ENCODE measurements at places on chromosomes 13 and 19. TPM values are rescaled to one million over a fixed set of nuclear protein-coding genes. Genes with fewer than 3 reads are reported as not detected.
A peak's percentile ranks its signal among the peaks of the same experiment; 100 is the strongest.

- no peaks in the 10 kb centered on the region for H3K27me3 ChIP-seq
- no peak overlapping the region for H3K27ac ChIP-seq
- no peaks in the 10 kb centered on the region for H3K36me3 ChIP-seq
- H3K4me1 ChIP-seq, result peaks cover 6% of the 10 kb centered on the region
- no peak overlapping the region for H3K4me3 ChIP-seq
Measured at GRCh38 chr13:26370553-26370952, 116.6 kb downstream of the CDK8 start.

DNA sequence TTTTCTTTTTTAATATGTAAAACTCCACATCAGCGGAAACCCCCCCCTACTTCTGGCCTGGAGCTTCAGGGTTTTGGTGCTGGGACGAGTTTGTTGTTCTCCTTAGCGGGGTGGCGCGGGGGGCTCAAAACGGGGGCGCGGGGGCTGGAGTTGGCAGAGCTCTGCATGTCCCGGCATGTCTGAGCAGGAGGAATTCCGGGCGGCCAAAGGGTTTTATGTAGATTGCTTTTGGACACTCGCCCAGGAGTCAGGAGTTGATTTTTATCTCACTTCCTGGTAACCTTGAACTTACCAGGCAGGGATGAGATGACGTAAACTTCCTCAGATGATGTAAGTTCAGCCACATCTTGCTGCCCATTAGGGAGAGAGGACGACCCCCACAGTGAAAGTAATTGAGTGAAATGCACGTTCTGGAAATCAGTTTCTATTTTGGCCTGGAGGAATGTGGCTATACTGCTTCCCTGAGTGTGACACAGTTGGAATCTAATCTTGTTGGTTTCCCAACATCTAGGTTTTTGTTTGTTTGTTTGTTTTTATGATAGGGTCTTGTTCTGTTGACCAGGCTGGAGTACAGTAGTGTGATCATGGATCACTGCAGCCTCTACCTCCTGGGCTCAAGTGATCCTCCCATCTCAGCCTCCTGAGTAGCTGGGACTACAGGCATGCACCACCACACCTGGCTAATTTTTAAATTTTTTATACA is 21.0 kb upstream of the GDF15 start:
- DNase-seq, result no peak
- no peak overlapping the region for H3K4me3 ChIP-seq
- no peaks in the 10 kb centered on the region for H3K4me1 ChIP-seq
- H3K36me3 ChIP-seq, result peaks cover 35% of the 10 kb centered on the region
- H3K27ac ChIP-seq, result no peak overlapping the region

GRCh38 chr13:113620036-113620796 is 35.7 kb downstream of the TFDP1 start:
- peaks cover 38% of the 10 kb centered on the region for H3K36me3 ChIP-seq
- no peaks in the 10 kb centered on the region for H3K4me1 ChIP-seq
- no peak overlapping the region for H3K27ac ChIP-seq

GRCh38 chr13:99863789-99864626 is 107.6 kb downstream of the ZIC5 start:
- H3K27ac ChIP-seq, result no peak overlapping the region
- no peaks in the 10 kb centered on the region for H3K36me3 ChIP-seq
- H3K27me3 ChIP-seq, result no peaks in the 10 kb centered on the region
- no peak overlapping the region for H3K4me3 ChIP-seq

DNA sequence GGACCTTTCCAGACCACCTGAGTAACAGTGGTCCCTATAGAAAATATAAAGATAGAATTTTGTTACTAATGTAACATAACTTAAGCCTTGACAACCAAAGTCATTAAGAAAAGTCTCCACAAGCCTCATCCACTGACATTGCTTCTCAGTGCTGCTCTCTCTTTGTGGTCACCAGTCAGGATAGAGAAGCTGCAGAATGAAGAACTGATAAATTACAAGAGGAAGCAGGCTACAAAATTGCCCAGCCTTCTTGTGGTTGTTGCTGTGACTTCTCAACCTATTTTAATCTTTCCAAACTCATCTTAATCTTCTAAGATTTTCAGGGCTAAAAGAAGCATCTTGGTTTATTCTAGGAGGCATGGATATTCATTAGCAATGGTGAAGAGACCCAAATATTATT is 343.8 kb downstream of the MZT1 start:
- H3K27ac ChIP-seq, result no peak overlapping the region
- DNase-seq, result no peak
- no peak overlapping the region for H3K4me3 ChIP-seq
- no peaks in the 10 kb centered on the region for H3K27me3 ChIP-seq
- H3K36me3 ChIP-seq, result no peaks in the 10 kb centered on the region

- no peaks in the 10 kb centered on the region for H3K4me1 ChIP-seq
- DNase-seq, result peak; percentile 67
- H3K4me3 ChIP-seq, result no peak overlapping the region
- H3K27ac ChIP-seq, result no peak overlapping the region
- H3K27me3 ChIP-seq, result peaks cover 11% of the 10 kb centered on the region
Measured at GRCh38 chr19:33134571-33135041, 2.7 kb downstream of the WDR88 start.

GRCh38 chr13:68190818-68191217 is 960.7 kb upstream of the PCDH9 start:
- no peak for DNase-seq
- no peaks in the 10 kb centered on the region for H3K4me1 ChIP-seq
- H3K27me3 ChIP-seq, result no peaks in the 10 kb centered on the region
- no peak overlapping the region for H3K27ac ChIP-seq
- no peaks in the 10 kb centered on the region for H3K36me3 ChIP-seq
- no peak overlapping the region for H3K4me3 ChIP-seq

- no peaks in the 10 kb centered on the region for H3K4me1 ChIP-seq
- no peaks in the 10 kb centered on the region for H3K36me3 ChIP-seq
- no peak overlapping the region for H3K4me3 ChIP-seq
- DNase-seq, result no peak
- H3K27ac ChIP-seq, result no peak overlapping the region
Measured at GRCh38 chr13:111468037-111468959, 147.9 kb downstream of the TEX29 start.

GRCh38 chr19:21587117-21587461 is 81.7 kb downstream of the ZNF429 start:
- H3K4me1 ChIP-seq, result no peaks in the 10 kb centered on the region
- peak overlapping the region; percentile 49 for H3K4me3 ChIP-seq
- H3K27ac ChIP-seq, result no peak overlapping the region
- no peak for DNase-seq
- no peaks in the 10 kb centered on the region for H3K36me3 ChIP-seq
- no peaks in the 10 kb centered on the region for H3K27me3 ChIP-seq

DNA sequence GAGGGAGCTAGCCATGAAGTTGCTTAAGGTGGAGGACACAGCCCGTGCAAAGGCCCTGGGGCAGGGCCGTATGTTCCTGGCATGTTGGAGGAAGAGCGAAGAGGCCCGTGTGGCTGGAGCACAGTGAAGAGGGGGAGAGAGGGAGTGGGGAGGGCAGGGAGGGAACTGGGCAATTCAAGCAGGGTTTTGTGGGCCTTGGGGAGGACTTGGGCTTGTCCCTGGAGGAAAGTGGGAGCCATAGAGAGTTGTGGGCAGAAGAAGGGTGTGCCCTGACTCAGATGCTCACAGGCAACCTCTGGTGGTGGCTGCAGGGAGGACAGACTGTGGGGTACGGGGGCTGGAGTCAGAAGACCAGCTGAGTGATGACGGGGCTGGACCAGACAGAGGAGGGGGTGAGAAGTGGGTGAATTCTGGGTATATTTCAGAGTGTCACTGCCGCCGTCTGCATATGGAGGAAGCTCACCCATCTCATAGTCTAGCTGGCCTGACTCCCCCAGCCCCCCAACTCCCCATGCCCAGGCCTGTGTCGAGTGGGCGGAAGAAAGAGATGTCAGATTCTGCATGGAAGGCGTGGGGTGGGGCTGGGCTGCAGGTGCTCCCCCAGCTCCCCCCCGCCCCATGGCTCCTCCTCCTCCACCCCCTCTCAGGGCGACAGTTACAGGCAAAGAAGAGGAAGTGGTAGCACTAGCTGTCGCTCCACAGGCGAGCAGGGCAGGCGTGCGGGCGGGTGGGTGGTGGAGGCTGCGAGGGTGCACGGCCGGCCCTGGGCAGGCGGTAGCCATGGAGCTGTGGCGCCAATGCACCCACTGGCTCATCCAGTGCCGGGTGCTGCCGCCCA is at the start of gene VAV1:
TSS of gene VAV1 (plus strand) at position 681 of the 838 bp plus-strand sequence. CDS start at position 781, 100 bp downstream.
- no peaks in the 10 kb centered on the region for H3K27me3 ChIP-seq
- peak; percentile 90 for DNase-seq
- peak within 1 kb of the TSS; percentile 77 for H3K4me3 ChIP-seq
- H3K4me1 ChIP-seq, result peaks cover 40% of the 10 kb centered on the region
- peaks cover 10% of the 10 kb centered on the region for H3K36me3 ChIP-seq

GRCh38 chr19:58394821-58395219 is 636 bp upstream of the RNF225 start:
- no peak overlapping the region for H3K4me3 ChIP-seq
- peaks cover 37% of the 10 kb centered on the region for H3K27me3 ChIP-seq
- peaks cover 36% of the 10 kb centered on the region for H3K36me3 ChIP-seq
- H3K4me1 ChIP-seq, result no peaks in the 10 kb centered on the region
- no peak for DNase-seq
- H3K27ac ChIP-seq, result no peak overlapping the region

DNA sequence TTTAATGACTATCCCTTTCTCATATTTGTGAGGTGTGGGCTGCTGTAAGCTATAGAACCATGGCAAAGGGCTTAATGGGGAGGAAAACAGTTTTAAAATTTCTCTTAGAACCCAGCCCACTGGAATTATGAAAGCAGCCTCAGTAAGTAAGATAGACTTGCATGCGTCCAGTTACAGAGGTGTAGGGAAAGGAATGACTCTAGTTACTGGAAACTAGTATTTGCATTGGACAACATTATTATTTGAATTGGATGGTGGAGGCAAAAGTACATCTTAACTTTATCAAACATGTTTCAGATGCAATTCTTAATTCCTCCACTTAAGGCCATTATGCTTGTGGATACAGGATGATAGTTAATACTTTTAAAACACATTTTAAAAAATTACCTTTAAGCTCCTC is 292.9 kb downstream of the SPRY2 start:
- no peak overlapping the region for H3K27ac ChIP-seq
- no peak overlapping the region for H3K4me3 ChIP-seq
- H3K36me3 ChIP-seq, result no peaks in the 10 kb centered on the region
- peaks cover 10% of the 10 kb centered on the region for H3K4me1 ChIP-seq
- no peaks in the 10 kb centered on the region for H3K27me3 ChIP-seq

DNA sequence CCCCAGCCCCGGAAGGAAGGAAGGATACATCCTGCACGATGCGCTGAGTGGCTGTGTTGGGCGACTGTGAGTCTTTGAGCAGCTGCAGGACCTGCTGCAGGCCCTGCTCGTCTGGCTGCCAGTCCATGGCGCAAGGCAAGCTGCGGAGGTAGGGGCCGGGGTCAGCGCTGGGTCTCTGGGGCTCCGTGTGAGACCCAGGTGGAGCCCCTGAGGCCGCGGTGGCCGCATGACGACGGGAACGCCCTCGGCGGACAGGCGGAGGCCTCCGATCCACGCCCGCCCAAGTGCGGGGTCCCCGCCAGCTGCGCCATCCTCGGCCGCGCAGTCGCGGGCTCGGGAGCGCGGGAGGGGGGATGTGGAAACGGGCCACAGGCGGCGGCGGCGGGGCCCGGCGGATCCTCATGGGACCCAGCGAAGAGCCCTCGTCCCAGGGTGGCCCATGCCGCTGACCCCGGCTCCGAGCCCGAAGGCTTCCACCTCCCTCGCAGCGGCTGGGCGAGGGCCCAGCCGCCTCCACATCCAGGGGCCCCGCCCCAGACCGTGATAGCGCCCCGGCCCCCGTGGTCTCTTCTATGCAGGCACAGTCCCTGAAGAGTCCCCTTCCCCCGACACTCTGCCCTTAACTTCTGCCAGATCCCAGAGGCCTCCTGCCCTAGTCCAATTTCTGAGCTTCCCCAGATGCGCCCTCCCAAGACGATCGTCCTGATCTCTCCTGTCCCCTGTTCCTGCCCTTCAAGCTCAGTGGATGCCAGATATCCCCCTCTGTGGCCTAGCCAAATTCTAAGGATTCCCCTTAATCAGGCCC is 2.7 kb downstream of the TNPO2 start:
- DNase-seq, result no peak
- peak overlapping the region; percentile 63 for H3K4me3 ChIP-seq
- H3K4me1 ChIP-seq, result peaks cover 35% of the 10 kb centered on the region

Gene TSHZ3
- 0.28 TPM for total RNA-seq

Gene ZNF763
- 4.4 TPM for total RNA-seq
